ENCODE measurements at places on chromosomes 2 and 18. TPM values are rescaled to one million over a fixed set of nuclear protein-coding genes. Genes with fewer than 3 reads are reported as not detected.

DNA sequence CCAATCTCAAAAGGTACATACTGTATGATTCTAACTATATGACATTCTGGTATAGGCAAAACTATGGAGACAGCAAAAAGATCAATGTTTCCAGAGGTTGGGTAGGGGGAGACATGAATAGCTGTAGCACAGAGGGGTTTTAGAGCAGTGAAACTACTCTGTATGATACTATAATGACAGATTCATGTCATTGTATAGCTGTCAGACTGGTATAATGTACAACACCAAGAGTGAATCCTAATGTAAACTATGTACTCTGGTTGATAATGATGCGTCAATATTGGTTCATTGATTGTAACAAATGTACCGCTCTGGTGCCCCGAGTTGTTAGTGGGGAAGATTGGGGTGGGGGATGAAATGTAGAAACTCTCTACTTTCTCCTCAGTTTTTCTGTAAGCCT lies 172.4 kb upstream of the SPOPL start:
- DNase-seq, result no peak

GRCh38 chr2:62391696-62392095 lies 114.3 kb downstream of the TMEM17 start:
- no peak for DNase-seq

DNA sequence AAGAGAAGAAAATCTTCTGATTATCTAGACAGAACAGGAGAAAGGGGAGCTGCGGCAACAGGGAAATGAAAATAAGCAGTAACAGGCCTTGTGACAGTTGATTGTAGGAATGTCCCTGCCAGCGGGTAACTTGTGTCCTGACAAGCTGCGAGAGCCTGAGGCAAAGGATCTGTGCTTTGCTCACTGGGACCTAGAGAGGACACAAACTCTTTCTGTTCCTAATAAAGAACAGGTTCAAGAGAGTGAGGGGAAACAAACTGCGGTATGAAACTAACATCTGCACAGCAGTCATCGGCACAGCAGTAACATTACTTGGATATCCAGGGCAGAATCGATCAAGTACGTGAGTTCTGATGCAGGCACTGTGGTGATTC lies 103.7 kb upstream of the THOC1 start:
- no peak for DNase-seq

DNA sequence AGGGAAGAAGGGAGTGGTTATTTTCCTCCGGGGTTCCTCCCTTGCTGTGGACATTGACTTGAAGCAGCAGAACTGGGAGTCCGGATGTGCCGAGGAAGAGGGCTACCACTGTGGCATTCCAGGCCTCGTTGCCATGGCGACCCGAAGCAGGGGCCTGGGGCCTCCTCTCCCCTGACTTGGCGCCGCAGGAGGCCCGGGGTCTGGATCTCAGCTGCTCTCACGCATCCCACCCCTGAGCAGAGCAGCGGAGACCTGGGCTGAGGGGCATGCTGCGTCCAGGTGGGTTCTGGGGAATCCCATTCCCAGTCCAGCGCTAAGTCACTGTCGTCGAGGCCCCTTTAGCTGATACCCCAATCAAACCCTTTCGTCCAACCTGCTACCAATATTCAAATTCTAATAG lies 100.2 kb downstream of the BCL11A start:
- DNase-seq, result no peak

DNA sequence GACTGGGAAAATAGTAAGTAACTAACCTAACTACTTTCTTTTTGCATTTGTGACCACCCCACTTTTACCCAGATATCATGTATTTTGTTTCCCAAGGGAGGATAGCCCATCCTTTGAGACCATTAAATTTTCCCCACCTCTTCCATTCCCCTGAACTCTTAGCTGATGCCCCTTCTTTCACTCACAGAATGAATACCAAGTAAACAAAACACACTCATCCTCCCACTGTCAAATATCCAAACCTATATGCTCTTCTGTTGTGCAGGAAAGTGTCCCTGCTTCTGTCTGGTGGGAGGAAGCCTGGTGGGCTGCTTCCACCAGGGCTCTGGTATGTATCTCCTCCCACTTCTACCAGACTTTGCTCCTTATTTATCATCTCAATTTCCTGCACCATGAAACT lies 64.6 kb upstream of the PARD3B start:
- DNase-seq, result no peak

- DNase-seq, result no peak
Observed at GRCh38 chr2:201223089-201224073, 37.0 kb upstream of the CASP8 start.

DNA sequence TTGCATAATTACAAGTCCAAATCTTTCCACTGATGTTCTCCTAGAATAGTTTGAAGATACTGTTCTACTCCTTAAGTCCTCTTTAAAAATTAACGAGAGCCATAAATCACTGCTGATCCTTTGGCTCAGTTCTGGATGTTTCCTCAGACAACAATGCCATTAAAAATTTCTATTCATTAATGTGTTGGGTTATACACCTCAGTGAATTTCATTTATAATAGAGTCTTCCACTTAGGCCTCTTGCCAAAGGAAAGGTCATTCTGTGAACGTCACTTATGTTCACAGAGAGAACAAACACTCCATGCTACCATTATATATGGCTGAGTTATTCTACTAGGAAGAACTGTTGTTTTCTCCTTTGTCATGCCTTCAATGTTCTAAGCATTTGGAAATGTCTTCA lies 1472.3 kb upstream of the CELF4 start:
- no peak for DNase-seq

DNA sequence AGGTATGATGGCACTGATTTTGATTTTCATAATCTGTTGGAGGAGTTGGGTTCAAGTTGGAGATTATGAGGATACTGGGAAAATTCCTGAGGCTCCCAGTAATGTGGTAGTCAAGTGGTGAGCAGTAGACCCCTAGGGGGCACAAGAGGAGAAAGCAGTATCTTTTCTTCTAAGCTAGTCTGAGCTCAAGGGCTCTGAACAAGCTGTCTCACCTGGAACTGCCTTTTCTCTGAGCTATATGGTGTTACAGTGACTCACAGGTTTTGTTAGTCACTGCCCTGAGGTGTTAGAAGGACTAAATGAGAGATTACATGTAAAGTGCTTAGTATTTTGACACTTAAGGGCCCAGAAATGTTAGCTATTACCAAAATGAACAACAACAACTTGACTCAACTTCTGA lies 42.2 kb downstream of the CD302 start:
- DNase-seq, result no peak

DNA sequence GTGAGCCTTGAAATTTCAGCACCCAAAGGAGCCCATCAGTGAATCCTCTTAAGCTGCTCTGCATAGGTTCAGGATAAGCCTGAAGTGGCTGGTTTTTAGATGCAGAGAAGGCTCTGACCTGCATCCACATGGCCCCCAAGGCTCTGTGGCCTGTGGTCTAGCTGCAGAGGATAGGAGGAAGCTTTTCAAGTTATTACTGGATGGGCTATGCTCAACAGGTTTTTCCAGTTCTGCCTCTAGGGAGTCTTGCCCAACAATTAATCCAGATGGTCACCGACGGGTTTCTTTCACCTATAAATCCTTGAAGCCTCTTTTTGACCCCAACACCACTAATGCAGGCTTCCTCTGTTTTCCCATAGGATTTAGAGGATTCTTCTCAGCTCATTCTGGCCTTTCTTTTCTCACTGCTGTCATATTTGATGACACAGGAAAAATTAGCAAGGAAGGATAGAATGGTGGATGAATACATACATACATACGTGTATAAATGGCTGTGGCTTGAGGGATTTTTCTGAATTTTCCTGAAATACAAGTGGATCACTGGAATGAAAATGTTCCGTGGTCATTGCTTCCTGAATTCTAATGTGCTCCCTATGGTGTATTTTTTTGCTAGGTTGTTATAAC lies 52.2 kb upstream of the BCL2L11 start:
- DNase-seq, result peak; percentile 18

- DNase-seq, result no peak
Observed at GRCh38 chr2:8858264-8858663, 20.9 kb upstream of the KIDINS220 start.

DNA sequence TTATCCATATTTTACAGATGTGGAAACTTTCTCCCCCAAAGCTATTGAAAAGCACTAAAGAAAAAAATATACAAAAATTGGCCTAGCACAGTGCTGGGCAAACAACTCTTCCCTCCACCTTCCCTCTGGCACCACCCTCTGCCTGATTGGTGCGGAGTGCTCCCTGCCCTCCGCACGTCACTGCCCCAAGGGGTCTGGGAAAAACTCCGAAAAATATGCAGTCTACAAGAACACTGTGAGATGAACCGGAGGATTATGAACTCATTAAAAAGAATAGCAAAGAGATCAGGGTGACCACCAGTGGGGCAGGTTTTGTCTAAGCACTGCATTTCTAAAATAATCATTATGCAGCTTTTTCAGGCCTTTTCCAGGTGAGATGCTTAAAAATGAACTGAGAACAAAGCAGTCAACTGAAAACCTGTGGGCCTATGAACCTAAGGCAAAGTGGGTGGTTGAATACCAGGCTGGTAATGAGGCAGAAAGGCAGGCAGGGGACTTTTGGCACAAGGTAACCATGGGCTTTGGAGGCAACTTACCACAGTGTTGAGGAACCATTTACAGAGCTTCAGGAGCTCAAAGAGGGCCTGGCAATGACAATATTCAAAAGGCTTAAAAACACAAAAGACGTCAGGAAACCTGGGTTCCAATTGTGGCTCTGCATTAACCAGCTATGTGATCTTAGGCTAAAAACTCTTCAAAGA lies 57.5 kb downstream of the AAK1 start:
- DNase-seq, result no peak

DNA sequence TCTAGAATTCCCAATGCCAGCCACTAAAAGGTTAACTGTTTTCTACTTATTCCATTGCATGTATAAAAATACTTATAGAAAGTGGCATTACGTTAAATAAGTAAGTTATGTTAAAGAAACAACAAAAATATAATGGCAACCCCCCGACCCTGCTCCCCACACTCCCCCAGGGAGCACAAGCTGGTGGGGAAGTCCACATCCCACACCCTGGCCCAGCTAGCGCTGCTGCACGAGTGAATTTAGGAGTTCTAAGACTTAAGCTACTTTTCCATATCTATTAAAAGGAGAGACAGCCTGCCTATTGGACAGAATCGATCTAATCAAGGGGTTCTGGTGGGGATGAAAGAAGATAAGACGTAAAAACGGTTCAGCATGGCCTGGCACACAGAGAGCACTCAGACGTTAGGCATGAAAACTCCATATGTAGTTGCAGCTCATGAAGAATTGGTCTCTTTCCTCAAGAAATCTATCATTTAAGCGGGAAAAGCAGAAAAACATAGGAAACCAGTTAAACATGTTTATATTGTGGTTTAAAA lies 16.6 kb downstream of the HJURP start:
- DNase-seq, result no peak

GRCh38 chr18:49976795-49977560 lies 163.6 kb upstream of the ACAA2 start:
- DNase-seq, result no peak

GRCh38 chr2:105783151-105783738 lies 38.5 kb downstream of the NCK2 start:
- no peak for DNase-seq

CXCR1 gene
- polyA plus RNA-seq, result 0.13 TPM

TSHZ1 gene
- polyA plus RNA-seq, result 22.5 TPM

FLACC1 gene
- 0.63 TPM for polyA plus RNA-seq

CCBE1 gene
- polyA plus RNA-seq, result 0.37 TPM

MYL12B gene
- 320 TPM for polyA plus RNA-seq

Measured in urinary bladder (tissue), 4 donors.